ENCODE measurements at places on chromosomes 7 and 10.

DNA sequence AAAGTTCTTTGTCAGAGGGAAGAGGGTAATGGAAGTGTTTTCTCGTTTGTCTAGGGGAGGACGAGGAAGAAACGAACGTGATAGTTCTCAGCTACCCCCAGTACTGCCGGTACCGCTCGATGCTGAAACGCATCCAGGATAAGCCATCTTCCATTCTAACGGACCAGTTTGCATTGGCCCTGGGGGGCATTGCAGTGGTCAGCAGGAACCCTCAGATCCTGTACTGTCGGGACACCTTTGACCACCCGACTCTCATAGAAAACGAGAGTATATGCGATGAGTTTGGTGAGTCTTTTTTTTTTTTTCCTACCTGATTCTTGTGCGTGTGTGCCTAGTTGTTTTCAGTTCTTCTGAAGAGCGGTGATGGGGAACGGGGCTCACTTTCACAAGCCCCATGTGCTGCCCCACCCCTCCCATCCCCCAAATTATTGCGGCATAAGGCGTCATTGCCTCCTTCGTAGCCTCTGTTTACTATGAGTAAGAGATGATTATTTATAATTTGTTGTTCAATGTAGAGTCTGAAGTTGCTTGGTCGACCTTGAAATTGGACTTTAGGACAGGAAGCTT is 98.6 kb downstream of the ARID5B start:
- DNase-seq: no peak

- DNase-seq: no peak
Observed at GRCh38 chr7:114631249-114631822, 216.7 kb downstream of the FOXP2 start.

- DNase-seq: no peak
Observed at GRCh38 chr7:45061806-45062425, 26.9 kb downstream of the NACAD start.

DNA sequence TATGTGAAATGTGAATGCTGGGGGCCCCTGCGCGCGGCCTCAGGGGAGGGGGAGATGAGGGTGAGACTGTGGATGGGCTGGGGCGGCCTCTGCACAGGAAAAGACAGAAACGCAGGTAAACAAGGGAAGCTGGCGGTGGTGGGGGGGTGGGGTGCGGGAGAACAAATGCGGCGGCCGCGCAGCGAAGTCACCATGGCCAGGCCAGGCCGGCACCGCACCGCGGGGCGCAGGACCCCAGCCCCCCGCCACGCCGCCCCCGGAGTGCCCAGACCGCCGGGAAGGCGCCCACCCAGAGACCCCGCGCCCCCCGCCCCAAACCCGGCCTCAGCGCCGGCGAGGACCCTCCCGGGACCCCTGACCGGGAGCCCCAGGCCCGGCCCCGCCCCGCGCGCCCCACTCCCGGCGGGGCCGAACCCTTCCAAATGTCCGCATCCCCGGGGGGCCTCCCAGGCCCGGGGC is 14.5 kb upstream of the DNAAF5 start:
- no peak for DNase-seq

DNA sequence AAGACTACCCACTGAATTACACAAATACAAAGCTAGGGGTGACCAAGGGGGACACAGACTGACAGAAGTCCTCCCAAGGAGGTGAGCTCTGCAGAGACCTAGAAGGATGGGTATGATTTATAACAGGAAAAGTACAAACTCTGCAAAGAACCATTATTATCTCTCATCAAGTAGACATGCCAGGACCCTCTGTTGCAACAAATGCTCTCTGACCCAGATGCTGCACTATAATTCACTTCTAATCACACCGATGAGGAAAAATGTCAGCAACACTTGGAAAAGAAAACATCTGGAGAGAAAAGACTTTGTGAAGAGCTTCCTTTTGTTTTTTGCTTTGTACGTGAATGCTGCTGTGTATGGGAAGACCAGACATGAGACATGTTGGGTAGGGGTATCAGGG is 178.3 kb upstream of the PDE1C start:
- no peak for DNase-seq

DNA sequence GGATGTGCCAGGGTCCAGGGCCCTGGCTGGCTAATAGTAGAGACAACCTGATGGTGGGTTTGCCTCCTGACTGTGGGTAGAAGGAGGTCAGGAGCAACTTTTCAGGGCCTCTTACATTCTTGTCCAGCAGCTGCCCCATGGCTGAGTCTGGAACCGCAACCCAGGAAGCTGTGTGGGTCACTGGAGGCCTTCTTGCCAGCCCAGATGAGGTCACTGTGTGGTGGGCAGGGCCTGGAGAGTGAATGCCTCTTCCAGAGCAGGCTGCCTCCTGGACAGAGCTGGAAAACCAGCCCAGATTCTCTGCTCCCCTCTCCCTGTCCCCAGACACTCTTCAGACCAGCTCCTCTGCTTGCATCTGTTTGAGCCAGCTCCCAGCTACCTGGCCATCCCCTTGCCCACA is 43.5 kb upstream of the LEP start:
- no peak for DNase-seq

GRCh38 chr10:77392851-77393250 is 244.8 kb downstream of the KCNMA1 start:
- no peak for DNase-seq

GRCh38 chr10:114259824-114260223 is 20.8 kb downstream of the VWA2 start:
- no peak for DNase-seq

DNA sequence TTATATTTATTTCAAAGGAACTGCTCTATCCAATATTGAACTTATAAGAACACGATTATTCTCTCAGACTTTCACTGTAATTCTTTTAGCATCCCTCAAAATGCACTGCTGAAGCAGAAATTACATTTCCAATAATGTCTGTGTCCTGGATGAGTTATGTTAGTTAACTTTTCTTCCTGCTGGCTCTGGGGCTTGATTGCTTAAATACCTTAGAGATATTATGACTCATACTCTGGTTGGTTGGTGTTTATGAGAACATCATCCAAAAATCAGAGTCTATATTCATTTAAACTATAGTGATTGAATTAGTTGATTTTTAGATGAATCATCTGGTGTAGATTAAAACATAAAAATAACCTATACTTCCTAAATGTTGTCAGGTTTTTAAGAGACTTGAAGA is 246.3 kb upstream of the VWC2 start:
- no peak for DNase-seq

- no peak for DNase-seq
Observed at GRCh38 chr7:90626013-90626412, 29.9 kb downstream of the CDK14 start.

DNA sequence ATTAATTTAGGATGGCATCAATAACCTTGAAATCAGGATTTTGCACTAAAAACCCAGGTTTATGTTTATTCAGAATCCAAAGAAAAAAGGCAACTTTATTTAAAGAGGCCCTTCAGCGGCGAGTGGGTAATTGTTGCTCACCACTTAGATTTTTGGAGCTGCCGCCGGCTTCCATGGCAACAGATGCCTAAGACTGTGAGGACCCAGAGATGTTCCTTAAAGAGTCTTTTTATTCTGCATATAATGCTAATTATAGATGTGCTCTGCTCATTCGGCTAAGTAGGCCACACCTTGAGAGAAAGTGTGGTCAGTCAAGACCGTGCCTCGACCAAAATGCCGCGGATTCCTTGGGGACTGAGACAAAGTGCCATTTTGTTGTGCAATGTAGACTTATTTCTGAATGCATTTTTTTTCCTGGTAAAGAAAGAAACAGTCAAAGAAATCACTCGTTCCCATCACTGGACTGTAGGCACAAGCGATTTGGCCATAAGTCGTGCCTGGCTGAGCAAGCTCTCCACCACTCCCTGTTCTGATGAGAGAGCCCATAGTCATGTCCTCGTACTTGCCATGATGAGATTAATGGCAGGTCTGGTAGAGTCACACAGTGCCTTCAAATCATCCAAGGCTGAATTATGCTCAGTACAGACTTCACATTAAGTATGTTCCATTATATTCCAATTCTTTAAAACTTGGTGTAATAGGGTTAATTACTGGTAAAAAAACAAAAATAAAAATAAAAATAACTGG is 21.4 kb upstream of the MGMT start:
- no peak for DNase-seq

GRCh38 chr10:63414481-63415260 is 51.1 kb downstream of the JMJD1C start:
- DNase-seq: no peak

GRCh38 chr10:19791032-19791431 is 25.2 kb upstream of the PLXDC2 start:
- DNase-seq: no peak

GRCh38 chr7:831596-832166 is 595 bp upstream of the SUN1 start:
- DNase-seq: no peak

- DNase-seq: no peak
Observed at GRCh38 chr7:88224601-88225275, 4.9 kb upstream of the SRI start.

- DNase-seq: no peak
Observed at GRCh38 chr10:77415313-77415960, 222.2 kb downstream of the KCNMA1 start.

DNA sequence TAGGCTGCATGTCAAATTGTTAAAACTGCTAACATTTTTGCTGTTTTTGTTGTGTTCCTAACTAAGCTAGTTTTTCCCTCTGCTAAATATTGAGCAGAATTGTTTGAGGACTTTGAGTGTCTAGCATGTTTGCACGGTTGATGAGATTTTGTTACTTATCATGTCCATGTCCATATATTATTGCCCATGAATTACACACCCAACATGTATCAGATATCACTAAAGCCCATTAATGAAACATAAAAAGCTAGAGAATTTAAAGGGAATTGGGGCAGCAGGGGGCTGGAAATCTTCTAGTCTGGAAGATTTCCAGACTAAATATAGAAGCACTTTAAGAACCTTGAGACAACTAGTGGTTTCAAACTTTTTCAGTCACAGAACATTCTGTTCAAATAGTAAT is 197.7 kb downstream of the SNX10 start:
- DNase-seq: no peak

GRCh38 chr7:132221356-132221755 is 354.9 kb downstream of the PLXNA4 start:
- no peak for DNase-seq

Measured in stimulated activated CD8-positive, alpha-beta memory T cell treated with anti-CD3 and anti-CD28 coated beads, Interleukin-4, amount 100 ng/mL, for 24 hours (primary cell).